ENCODE measurements at places on chromosomes 3 and 15.

DNA sequence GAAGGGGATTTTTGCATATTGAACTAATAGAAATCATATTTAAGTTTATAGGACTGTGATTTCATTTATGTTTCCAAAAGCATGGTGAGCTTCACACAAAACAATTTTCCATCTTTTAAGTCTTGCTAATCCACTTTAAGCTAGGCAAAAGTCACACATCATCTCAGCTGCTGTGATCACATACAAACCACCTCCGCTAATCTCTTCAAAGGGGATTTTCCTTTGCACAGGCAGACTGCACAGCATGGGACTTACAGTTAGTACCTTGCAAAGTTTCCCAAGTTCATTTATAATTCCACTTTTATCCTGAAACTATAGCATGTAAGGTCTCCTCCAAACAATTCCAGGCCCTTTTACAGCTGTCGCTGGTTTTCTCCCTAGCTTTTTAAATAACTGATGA lies 225.1 kb upstream of the CNTN3 start:
- no peak for DNase-seq

GRCh38 chr3:56787784-56788256 lies 13.9 kb downstream of the ARHGEF3 start:
- peak; percentile 63 for DNase-seq

- DNase-seq: no peak
Measured at GRCh38 chr3:34077417-34078195, 279.2 kb downstream of the PDCD6IP start.

GRCh38 chr15:73386886-73387506 lies 18.2 kb upstream of the HCN4 start:
- no peak for DNase-seq

DNA sequence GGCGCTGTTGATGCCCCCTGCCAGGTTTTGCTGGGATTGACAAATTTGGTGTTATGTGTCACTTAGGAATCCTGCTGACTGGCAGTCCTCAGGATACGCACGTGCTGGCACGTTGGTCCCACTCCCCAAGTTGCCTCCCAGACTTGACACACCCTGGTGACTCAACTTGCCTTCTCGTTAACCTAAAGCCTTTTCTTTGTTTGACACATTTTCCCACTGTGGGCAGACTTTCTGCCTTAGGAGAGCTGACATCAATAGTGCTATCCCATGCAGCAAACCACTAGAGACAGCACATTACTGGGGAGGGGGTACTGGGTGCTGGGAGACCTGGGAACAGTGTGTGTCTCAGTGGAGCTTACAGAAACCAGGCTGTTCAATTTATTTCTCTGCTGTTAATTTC lies 104.3 kb downstream of the OXNAD1 start:
- DNase-seq: no peak

DNA sequence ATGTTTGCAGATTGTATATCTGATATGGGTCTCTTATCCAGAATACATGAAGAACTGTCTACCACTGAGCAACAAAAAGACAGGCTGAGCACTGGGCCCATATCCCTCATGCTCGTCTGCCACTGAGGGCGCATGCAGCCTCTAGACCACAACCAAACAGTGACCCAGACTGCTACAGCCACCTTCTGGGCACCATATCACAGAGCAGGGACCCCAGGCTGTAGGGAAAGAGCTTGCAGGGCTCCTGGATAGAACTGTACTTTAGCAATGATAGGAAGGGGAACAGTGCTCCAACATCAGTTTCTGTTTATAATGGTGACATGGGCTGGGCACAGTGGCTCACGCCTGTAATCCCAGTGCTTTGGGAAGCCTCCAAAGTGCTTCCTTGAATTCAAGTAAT lies 40.2 kb upstream of the TMEM87A start:
- no peak for DNase-seq
